Hepatocyte (in vitro differentiated cells): ENCODE measurements at places on chromosomes 6 and 20.

- no peak overlapping the region for H3K27ac ChIP-seq
- DNase-seq, result no peak
- H3K4me3 ChIP-seq, result no peak overlapping the region
- H3K27me3 ChIP-seq, result no peaks in the 10 kb centered on the region
These were observed 54.9 kb downstream of the LY86 start for GRCh38 chr6:6643398-6643797.

DNA sequence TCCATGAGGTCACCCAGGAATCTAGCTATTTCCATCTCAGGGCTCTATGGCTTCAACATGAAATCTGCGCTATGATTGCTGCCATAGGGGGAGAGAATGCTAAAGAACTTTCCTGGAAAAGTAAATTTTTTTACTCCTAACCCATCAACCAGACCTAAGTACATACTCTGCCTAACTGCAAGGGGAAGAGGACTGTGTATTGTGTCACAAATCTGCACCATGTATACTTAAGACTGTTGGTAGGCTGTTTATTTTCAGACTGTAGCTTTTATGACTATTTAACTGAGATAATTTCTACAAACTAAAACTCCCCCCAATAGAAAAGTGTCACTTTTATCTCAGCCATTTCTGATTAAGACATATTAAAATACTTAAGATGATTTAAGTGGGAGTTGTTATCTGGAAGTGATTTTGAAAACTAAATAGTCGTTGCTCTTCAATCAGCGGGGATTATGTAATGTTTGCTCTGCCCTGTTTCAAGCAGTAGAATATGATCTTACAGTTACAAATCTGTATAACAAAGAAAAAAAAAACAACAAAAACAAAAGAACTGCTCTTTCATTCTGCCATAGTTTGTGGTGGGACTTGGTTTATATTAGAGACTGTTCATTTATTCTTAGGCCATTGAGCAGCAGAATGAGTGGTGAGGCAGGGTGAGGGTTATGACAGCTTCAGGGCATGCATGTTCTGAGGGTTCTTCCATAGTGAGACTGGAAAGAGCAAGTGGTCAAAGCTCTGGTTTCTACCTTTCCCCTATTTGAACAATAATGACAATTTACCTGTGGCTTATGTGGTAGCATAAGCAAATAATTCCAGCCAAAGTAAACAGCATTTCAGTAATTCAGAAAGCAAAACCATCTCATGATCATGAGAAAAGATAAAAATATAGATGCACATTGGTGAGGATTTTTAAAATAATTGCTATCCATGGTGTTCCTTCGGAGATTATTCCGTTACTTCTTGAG lies 126.3 kb upstream of the CEP162 start:
- H3K4me1 ChIP-seq, result peaks cover 13% of the 10 kb centered on the region
- no peaks in the 10 kb centered on the region for H3K36me3 ChIP-seq
- no peak overlapping the region for H3K27ac ChIP-seq

DNA sequence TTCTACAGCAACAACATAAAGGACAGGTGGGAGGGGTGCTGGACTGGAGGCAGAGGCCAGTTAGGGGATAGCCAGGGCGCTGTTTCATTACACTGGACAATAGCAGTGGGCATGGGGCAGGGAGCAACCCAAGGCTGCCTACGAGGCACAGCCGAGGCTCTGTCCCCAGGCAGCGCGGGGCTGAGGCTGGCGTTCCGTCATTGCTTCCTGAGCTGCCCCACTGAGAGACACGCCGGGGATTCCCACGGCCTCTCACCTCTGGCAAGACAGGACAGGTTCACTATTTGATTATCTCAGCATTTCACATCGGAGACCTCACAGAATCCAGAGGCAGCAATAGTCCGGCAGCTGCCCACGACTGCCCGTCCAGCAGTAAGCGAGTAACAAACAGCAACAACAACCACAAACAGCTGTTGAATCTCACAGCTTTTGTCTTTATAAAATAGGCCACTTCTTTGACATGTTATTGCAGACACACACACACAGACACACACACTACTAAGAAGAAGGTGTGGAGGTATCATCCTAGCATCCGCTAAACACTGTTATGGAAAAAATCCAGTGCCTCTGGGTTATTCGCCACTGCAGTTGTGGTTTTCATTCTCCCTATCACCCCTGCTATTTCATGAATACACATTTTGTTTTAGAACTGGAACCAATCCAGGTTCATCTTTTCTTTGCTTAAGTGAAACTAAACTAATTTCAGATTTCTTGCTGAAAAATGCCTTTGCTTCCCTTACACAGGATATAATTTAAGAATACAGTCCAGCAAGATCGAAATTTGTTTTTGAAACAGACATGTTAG lies 19.5 kb downstream of the KIF25 start:
- H3K4me1 ChIP-seq, result peaks cover 18% of the 10 kb centered on the region
- H3K4me3 ChIP-seq, result no peak overlapping the region
- DNase-seq, result no peak
- no peaks in the 10 kb centered on the region for H3K27me3 ChIP-seq

GRCh38 chr6:14353798-14354197 lies 236.2 kb downstream of the CD83 start:
- no peak overlapping the region for H3K27ac ChIP-seq
- H3K27me3 ChIP-seq, result no peaks in the 10 kb centered on the region
- no peaks in the 10 kb centered on the region for H3K36me3 ChIP-seq
- H3K4me3 ChIP-seq, result no peak overlapping the region
- no peaks in the 10 kb centered on the region for H3K4me1 ChIP-seq

- no peaks in the 10 kb centered on the region for H3K27me3 ChIP-seq
- H3K27ac ChIP-seq, result no peak overlapping the region
- H3K4me3 ChIP-seq, result no peak overlapping the region
- DNase-seq, result no peak
- no peaks in the 10 kb centered on the region for H3K36me3 ChIP-seq
- H3K4me1 ChIP-seq, result no peaks in the 10 kb centered on the region
These were observed 215.1 kb downstream of the CBLN4 start for GRCh38 chr20:55790178-55790577.

DNA sequence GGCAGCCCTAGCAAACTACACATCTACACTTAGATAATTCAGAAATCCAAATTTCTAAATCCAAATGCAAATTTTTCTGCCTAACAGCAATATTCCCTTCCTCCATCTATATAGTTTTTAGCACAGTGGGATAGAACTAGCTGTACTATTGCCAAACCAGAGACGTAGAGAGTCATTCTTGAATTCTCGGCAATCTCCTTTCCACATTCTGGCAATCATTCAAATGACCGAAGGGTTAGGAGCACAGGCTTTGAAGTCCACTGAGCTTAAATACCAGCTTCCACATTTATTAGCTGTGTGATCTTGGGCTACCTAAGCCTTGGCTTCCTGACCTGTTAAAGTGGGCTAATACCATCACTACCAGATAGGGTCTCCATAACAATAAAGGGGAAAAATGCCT lies 3.1 kb upstream of the RPS12 start:
- peaks cover 16% of the 10 kb centered on the region for H3K4me1 ChIP-seq
- DNase-seq, result peak; percentile 29
- H3K27me3 ChIP-seq, result no peaks in the 10 kb centered on the region
- no peaks in the 10 kb centered on the region for H3K36me3 ChIP-seq
- H3K27ac ChIP-seq, result peak overlapping the region; percentile 96

- DNase-seq, result no peak
- peaks cover 10% of the 10 kb centered on the region for H3K4me1 ChIP-seq
- H3K27me3 ChIP-seq, result peaks cover 12% of the 10 kb centered on the region
- no peaks in the 10 kb centered on the region for H3K36me3 ChIP-seq
- peak overlapping the region; percentile 63 for H3K4me3 ChIP-seq
These were observed 338 bp downstream of the SRXN1 start for GRCh38 chr20:652615-653109.

- no peaks in the 10 kb centered on the region for H3K36me3 ChIP-seq
- H3K27me3 ChIP-seq, result no peaks in the 10 kb centered on the region
- DNase-seq, result peak; percentile 92
- H3K27ac ChIP-seq, result peak within 1 kb of the TSS; percentile 99
These were observed at the start of gene SOD2 for GRCh38 chr6:159693128-159693893. Gene SOD2, minus strand, starts transcription at chr6:159693241. Its CDS starts 74 bp downstream, at chr6:159693167.

- H3K27ac ChIP-seq, result no peak overlapping the region
- H3K4me1 ChIP-seq, result no peaks in the 10 kb centered on the region
- no peaks in the 10 kb centered on the region for H3K27me3 ChIP-seq
- H3K4me3 ChIP-seq, result no peak overlapping the region
- peak; percentile 11 for DNase-seq
These were observed 107.3 kb downstream of the IRF4 start for GRCh38 chr6:498795-499231.

- H3K4me1 ChIP-seq, result peaks cover 11% of the 10 kb centered on the region
- no peaks in the 10 kb centered on the region for H3K27me3 ChIP-seq
- peak overlapping the region; percentile 25 for H3K27ac ChIP-seq
- peak overlapping the region; percentile 85 for H3K4me3 ChIP-seq
- peak; percentile 18 for DNase-seq
- H3K36me3 ChIP-seq, result no peaks in the 10 kb centered on the region
These were observed 734 bp downstream of the MMS22L start for GRCh38 chr6:97282238-97282725.

- DNase-seq, result no peak
- no peaks in the 10 kb centered on the region for H3K4me1 ChIP-seq
- no peaks in the 10 kb centered on the region for H3K27me3 ChIP-seq
These were observed 128.5 kb downstream of the HFE start for GRCh38 chr6:26215585-26216358.

DNA sequence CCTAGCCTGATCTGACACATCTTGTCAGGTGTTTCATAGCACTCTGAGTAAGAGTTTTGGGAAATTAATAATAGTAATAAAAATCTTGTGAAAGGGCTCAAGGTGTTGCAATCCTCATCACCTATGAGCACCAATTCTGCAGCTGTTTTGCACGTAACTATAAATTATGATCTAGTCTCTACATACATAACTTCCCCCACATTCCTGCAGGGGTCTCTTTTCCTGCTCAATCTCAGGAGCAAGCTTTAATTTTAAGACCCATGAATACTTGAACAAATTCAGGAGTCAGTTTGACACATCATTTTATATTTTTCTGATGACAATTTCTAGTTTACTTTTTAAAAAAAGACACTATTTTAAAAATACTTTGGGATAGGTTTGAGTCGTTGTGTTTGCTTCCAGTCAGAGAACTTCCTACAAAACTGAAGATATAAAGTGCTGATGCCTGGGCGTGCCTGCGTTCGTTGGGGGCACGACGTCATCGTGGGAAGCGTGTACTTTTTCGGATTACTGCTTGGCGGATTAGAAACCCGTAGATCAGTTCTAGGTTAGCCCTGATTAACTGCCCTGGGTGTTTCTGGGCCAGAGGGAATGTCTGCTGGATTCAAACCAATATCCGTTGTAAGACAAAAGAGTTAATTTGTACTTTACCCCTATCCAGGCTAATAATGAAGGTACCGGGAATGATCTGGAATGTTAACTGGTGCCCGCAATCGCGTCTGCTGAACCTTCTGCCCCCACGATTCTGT lies 1.0 kb upstream of the E2F3 start:
- peak overlapping the region; percentile 32 for H3K4me3 ChIP-seq
- peak overlapping the region; percentile 89 for H3K27ac ChIP-seq

DNA sequence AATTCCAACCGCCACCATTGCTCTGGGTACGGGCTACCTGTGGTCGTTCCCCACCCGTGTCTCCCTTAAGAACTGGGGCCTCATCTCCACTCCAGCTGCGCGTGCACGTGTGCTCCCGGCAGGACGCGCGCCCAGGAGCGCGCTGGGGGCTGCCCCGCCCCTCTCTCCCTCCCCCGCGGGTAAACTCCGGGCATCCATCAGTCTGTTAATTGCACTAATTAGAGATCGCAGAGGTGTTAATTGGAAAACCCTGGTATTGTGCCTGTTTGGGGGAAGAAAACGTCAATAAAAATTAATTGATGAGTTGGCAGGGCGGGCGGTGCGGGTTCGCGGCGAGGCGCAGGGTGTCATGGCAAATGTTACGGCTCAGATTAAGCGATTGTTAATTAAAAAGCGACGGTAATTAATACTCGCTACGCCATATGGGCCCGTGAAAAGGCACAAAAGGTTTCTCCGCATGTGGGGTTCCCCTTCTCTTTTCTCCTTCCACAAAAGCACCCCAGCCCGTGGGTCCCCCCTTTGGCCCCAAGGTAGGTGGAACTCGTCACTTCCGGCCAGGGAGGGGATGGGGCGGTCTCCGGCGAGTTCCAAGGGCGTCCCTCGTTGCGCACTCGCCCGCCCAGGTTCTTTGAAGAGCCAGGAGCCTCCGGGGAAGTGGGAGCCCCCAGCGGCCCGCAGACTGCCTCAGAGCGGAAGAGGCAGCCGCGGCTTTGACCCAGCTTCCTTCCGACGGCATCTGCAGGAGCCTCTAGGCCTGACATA lies 14.4 kb downstream of the FOXP4 start:
- no peak for DNase-seq
- H3K27me3 ChIP-seq, result no peaks in the 10 kb centered on the region
- H3K4me3 ChIP-seq, result no peak overlapping the region

DNA sequence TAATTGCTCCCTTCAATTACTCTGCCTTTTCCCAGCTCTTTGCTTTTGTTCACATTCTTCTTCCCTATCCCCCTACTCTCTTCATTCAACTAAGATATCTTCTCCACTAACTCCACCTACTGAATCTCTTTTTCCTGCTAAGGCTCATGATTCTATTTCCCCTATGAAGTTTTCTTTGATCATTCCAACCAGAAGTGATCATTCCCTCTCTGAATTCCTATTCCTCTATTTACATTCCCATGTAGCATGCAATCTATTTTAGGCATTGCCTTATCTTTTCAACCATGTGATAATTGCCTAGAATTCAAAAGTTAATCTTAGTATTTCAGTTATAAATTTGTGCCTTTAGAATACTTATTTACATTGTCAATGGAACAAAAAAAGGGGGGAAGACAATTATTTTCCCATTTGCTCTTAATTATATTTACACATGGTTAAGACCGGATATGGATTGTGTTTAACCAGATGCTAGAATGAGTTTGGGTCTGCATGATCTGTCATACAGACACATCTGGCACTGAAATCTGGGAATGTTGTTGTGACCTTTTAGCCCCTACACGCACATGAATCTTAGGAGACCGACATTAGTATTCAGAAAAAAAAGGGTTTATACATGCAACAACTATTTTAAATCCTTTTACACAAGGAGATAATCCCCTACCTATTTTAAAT lies 20.8 kb downstream of the MOXD1 start:
- H3K4me1 ChIP-seq, result no peaks in the 10 kb centered on the region
- no peaks in the 10 kb centered on the region for H3K36me3 ChIP-seq
- H3K27me3 ChIP-seq, result no peaks in the 10 kb centered on the region
- H3K27ac ChIP-seq, result no peak overlapping the region
- H3K4me3 ChIP-seq, result no peak overlapping the region

- no peaks in the 10 kb centered on the region for H3K4me1 ChIP-seq
- H3K36me3 ChIP-seq, result no peaks in the 10 kb centered on the region
- DNase-seq, result no peak
- H3K27me3 ChIP-seq, result no peaks in the 10 kb centered on the region
These were observed 692.9 kb downstream of the QKI start for GRCh38 chr6:164107297-164107995.

GRCh38 chr6:32424589-32425300 lies 14.9 kb upstream of the HLA-DRA start:
- no peaks in the 10 kb centered on the region for H3K36me3 ChIP-seq
- H3K4me1 ChIP-seq, result no peaks in the 10 kb centered on the region
- no peak overlapping the region for H3K4me3 ChIP-seq
- H3K27ac ChIP-seq, result no peak overlapping the region
- DNase-seq, result no peak

GRCh38 chr6:170237999-170238740 lies 52.7 kb downstream of the DLL1 start:
- H3K4me3 ChIP-seq, result no peak overlapping the region
- no peaks in the 10 kb centered on the region for H3K4me1 ChIP-seq
- H3K27ac ChIP-seq, result no peak overlapping the region
- H3K27me3 ChIP-seq, result no peaks in the 10 kb centered on the region
- DNase-seq, result no peak
- no peaks in the 10 kb centered on the region for H3K36me3 ChIP-seq
